ENCODE measurements at places on chromosomes 1 and 21.

DNA sequence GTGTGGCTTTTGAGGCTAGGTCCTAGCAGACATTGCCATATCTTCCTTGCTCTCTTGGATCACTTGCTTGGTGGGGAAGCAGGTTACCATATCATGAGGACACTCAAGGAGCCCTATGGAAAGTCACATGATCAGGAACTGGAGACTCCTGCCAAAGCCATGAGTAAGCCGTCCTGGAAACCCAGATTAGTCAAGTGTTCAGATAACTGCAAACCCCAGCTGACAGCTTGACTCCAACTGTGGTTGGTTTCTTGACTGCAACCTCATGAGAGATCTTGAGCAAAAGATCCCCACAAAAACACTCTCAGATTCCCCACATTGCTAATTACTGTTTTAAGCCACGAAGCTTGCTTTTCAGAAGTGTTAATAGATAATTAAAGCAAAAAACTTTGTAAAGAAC, 58.6 kb downstream of the CACNA1E start:
- DNase-seq = no peak

DNA sequence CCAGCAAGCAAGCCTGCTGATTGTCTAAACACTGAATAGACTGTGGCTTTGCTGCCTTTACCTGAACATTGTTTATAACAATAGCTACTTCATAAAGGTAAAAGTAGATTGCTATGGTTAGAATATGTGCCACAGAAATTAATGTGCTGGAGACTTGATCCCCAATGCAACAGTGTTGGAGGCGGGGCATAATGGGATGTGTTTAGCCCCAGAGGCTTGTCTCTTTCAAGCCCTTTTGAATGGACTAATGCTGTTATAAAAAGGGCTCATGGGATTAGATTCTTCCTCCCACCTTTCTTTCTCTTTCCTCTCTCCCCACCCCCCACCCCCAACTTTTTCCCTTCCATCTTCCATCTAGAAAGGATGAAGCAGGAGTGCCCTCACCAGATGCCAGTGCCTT, 80.2 kb upstream of the PPP2R5A start:
- DNase-seq = no peak

DNA sequence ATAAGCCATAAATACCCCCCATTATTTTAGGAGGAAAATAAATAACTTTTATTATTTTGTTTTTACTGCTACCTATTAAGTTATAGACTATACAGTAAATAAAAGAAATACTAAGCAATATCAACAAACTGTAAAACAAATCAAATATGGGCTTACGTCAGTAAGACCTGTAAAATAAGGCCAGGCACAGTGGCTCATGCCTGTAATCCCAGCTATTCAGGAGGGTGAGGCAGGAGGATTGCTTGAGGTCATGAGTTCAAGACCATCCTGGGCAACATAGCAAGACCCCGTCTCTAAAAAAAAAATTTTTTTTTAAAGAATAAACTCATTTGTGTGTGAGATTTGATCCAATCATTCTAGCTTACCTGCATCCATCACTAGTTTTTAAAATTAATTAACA, 17.8 kb downstream of the EGLN1 start:
- no peak for DNase-seq

DNA sequence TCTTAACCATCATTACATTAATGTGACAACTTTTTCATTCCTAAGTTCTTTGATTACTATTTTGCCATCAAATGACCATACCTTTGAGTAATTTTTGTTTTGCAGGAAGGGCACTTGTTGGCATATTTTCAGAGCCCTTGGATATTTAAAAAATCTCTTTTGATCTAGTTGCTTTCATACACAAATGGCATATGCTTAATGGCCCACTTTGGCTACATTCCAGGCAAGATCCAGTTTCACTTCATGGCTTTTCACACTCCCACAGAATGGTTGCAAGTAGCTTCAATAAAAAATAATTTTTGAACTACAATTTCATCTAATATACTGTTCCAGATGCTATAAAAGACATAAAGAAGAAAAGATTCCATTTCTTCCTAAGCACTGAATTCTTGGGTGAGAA, 18.1 kb downstream of the ADAM30 start:
- DNase-seq = no peak

- no peak for DNase-seq
These were observed 28.8 kb downstream of the SLC5A9 start for GRCh38 chr1:48251323-48251722.

DNA sequence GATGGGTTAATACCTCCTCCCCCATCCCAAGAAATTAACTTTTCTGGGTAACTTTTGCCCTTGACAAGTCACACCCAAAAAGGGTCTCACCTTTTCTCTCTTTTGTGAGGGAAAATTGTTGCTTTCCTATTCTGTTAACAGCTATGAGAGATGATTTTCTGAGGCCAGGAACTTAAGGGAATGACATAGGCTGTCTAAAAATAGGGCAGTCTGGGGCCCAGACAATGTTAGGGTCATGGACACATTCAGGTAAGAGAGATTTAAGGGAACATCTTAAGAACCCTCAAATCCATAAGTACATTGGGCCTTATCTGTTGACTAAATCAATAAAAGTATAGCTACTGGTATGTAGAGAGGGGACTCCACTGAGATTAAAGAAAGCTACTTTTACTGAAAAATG, 8.4 kb upstream of the GSTM3 start:
- DNase-seq = no peak

GRCh38 chr1:223811634-223812101, 34.1 kb downstream of the TP53BP2 start:
- DNase-seq = no peak

GRCh38 chr21:32566741-32567389, 18.5 kb downstream of the TCP10L start:
- DNase-seq = no peak

GRCh38 chr1:46718340-46718726, 581 bp downstream of the EFCAB14 start:
- no peak for DNase-seq

DNA sequence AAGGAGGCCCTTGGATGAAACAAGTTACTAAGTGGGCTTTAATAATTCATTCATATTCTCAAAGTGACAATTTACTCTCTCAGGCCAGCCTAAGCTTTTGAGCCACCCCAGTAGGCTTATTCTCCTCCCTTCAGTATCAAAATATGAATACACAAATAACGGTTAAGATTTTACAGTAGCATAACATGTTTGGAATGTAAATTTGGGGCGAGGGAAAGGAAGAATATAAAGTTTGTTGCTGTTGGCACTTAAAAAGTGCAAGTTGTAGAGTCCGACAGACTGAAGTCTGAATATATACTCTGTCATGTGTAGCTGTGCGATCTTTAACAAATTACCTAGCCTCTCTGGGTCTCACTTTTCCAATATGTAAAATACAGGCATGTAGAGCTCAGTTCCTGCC, 22.6 kb upstream of the MYSM1 start:
- DNase-seq = no peak

DNA sequence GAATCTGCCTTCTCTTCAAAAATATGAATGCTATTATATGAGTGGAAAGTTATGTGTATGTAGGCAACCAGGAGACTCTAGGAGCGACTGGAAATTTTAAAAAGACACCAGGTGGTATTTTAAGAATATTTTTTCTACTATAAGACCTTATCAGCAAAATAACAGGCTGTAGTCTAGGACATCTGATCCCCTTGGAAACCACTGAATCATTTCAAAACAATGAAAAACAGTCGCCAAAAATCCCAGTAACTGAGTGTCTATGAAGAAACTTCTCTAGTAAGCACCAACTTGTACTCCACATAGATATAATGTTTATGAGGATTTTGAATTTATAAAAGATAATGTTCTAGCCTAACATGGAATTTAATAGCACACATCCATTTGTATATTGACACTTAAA, 358.5 kb downstream of the GPATCH2 start:
- DNase-seq = no peak

DNA sequence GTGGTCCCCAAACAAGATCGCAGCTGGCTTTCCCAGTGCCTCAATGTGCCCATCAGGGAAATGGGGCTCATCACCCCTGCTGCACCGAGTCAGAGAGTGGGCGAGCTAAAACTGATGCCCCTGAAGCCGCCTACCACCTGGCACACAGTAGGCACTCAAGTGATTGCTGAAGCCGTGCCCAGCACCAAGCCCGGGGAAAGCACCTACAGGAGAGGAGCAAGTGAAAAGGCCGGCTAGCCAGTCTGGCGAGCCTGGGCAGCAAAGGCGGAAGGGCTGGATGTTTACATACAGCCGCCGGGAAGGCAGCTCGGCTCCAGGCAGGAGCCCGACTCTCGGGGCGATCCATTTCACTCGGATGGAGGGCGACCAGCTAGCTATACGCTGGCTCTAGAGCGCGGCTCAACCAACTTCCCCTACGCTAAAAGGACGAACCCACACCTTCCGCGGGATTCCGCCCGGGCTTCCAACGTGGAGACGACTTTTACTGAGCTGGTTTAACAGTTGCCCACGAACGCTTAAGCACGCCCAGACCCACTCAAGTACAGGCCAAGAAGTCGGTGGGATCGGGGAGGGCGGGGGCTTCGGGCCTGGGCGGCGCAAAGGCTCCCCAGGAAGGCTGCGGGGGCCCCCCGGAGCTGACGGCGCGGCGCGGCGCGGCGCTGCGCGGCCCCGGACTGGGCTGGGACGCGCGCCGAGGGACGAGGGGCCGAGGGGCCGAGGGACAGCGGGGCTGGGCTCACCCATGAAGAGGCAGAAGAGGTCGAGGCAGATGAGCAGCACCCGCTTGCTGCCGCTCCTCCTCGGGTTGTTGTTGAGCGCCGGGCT, 1.0 kb downstream of the PLPP3 start:
- DNase-seq = no peak

GRCh38 chr21:44730028-44730395, 18.6 kb upstream of the TSPEAR start:
- DNase-seq = no peak

DNA sequence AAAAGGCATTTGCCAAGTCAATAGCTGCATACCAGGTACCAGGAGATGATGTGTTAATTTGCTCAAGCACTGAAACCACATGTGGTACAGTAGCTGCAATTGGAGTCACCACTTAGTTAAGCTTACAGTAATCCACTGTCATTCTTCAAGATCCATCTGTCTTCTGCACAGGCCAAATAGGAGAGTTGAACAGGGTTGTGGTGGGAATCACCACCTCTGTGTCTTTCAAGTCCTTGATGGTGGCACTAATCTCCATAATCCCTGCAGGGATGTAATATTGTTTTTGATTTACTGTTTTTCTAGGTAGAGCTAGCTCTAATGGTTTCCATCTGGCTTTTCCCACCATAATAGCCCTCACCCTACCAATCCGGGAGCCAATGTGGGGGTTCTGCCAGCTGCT, 91.9 kb downstream of the FCRL5 start:
- no peak for DNase-seq

- DNase-seq = no peak
These were observed 13.9 kb downstream of the ATF3 start for GRCh38 chr1:212622467-212622866.

GRCh38 chr1:35893051-35893879, 10.3 kb downstream of the AGO1 start:
- DNase-seq = no peak

- DNase-seq = no peak
These were observed 189.6 kb downstream of the KAZN start for GRCh38 chr1:14788080-14788479.

DNA sequence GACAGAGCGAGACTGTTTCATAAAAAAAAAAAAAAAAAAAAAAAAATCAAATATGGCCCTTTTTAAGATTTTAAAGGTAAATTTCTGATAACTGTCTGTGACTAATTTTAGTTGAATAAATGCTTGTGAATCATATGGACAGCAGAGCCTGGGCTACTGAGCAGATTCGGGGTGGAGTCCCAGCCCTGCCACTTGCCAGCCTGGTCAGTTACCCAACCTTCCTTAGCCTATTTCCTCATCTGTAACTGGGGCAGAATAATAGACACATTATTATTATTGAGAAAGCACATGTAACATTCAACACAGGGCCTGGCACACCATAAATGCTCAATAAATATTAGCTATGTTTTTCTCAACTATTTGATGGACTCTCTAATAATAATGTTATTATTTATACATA, 11.2 kb upstream of the H3-3A start:
- DNase-seq = no peak

- no peak for DNase-seq
These were observed 101.1 kb upstream of the TIAM1 start for GRCh38 chr21:31445137-31445536.

DNA sequence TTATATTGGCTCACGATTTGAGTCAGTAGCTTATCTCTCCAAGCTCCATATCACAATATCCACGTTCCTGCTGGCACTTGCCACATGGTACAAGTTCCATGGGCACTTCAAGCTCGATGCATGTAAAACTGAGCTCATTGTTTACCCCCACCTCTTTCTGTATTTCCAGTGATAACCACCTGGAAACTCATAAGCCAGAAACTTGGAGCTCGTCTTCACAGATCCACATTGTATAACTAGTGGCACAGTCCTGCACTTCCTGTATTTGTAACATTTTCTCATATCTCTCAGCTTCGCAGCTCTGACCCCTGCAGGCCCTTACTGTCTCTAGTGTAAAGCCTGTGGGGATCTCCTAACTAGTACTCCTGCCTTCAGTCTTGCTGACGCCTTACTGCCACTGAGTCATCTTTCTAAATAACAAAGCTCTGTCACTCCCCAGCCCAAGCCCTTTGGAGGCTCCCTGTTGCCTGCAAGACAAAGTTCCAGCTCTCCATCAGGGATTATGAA, 6.5 kb upstream of the C2CD4D start:
- no peak for DNase-seq

DNA sequence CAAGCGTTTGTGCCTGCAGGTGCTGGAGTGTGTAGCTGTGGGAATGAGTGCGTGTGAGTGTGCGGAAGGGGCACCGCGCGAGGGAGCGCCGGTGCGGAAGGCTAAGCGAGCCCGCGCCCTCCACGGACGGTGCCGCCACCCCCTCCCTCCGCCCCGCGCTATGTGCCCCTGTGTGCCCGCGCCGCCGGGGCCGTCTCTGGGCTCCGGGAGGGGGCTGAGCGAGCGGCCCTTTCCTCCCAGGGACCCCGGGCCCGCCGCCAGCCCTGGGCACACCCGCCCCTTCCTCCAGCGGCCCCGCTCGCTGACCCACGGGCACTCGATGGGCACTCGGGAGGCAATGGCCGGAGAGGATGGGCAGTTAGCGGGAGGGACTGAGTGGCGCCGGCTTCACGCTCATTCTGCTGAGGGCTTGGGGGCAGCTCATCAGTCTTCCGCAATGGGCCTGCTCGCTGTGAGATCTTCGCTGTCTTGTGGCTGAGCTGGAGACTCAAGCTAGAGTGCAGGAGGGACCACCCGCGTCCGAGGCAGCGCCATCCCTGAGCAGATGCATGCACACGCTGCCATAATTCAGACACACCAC, 8.6 kb upstream of the ADGRB2 start:
- DNase-seq = no peak

- DNase-seq = no peak
These were observed 62.3 kb downstream of the KAZN start for GRCh38 chr1:14660801-14661200.

DNA sequence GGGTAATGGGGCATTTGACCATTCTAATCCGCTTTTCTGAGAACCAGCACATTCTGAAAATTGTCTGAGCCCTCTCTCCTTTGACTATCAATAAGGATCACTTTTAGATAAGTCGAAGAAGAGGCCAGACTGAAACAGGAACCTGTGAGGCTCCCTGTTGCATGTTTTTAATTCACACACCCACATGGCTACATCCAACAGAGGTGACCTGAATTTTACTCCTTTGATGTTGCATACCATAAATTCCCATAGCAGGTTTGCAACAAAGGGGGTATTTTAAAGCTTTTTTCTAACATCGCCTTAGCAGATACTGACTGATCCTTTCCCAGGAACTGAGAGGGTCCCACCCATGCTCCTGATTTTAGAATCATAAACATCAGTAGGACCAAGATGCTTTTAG, 450.8 kb downstream of the USP25 start:
- no peak for DNase-seq
